ENCODE measurements at places on chromosomes 3 and 15. TPM values are rescaled to one million over a fixed set of nuclear protein-coding genes. Genes with fewer than 3 reads are reported as not detected.

- no peak for DNase-seq
Observed at GRCh38 chr3:171835613-171836012, 7.5 kb upstream of the TMEM212 start.

GRCh38 chr3:57709559-57709958 lies 16.7 kb upstream of the DENND6A start:
- no peak for DNase-seq

DNA sequence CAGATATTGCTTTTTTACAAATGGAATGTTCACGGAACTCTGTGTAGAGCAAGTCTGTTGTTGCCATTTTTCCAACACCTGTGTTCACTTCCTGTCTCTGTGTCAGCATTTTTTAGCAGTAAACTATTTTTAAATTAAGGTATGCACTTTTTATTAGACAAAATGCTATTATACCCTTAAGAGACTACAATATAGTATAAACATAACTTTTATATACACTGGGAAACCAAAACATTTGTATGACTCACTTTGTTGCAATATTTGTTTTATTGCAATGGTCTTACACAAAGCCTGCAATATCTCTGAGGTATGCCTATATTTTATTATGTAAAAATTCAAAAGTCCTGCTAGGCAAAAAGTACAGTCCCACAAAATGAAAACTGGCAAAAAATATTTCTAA lies 39.8 kb upstream of the FGF7 start:
- no peak for DNase-seq

DNA sequence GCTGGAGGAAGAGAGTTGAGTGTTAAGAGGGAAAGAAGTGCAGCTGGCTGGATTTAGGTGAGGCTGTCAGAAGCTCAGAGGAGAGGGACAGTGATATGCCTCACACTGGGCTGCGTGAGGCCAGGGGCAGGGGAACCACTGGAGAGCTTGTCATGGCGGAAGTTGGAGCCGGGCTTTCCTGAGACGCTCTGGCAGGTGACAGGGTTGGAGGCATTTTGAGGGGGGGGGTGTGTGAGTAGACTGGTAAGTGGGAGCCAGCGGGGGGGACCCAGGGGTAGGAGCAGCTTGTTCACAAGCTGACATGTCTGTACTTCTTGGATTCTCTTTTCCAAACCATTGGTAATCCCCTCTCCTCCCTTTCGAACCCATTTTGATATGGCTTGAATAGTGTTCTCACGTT lies 331.5 kb upstream of the RGMA start:
- DNase-seq, result no peak

DNA sequence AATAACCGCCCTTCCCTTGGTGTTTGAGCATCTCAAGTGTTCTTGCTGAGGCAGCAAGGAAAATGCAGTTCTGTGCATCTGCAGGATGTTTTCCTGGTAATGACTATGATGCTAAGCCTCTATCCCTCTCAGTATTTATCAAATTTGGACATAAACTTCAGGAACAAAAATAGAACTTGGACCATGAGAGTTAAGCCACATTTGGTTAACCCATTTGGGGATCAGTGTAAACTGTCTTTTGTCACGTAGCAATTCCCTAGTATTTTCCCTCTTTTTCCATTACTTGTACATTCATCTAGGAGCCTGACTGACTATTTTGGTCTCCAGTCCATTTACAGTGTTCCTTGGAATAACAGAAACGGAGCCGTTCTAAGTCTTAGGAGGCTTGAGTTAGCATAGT lies 250.8 kb downstream of the RBMS3 start:
- DNase-seq, result no peak

DNA sequence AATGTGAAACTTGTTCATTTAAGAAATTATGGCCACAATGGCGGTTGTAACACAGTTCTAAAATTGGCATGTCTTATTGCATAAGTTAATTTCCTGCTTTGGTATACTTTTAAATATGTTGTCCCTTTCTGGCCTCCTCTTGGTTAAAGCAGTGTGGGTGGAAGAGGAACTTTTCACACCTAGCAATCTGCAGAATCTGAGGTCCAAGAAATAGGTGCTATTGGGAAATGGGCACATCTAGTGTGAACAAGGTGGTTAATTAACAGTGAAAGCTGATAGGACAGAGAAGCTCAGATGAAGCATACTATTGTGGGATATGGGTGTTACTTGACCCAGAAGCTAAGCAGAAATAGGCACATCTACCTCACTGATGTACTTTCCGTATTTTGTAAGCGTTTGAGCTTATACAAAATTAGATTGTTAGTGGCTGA lies 10.6 kb downstream of the CMC1 start:
- DNase-seq, result no peak

GRCh38 chr3:37210230-37210629 lies 35.8 kb upstream of the LRRFIP2 start:
- DNase-seq, result no peak

DNA sequence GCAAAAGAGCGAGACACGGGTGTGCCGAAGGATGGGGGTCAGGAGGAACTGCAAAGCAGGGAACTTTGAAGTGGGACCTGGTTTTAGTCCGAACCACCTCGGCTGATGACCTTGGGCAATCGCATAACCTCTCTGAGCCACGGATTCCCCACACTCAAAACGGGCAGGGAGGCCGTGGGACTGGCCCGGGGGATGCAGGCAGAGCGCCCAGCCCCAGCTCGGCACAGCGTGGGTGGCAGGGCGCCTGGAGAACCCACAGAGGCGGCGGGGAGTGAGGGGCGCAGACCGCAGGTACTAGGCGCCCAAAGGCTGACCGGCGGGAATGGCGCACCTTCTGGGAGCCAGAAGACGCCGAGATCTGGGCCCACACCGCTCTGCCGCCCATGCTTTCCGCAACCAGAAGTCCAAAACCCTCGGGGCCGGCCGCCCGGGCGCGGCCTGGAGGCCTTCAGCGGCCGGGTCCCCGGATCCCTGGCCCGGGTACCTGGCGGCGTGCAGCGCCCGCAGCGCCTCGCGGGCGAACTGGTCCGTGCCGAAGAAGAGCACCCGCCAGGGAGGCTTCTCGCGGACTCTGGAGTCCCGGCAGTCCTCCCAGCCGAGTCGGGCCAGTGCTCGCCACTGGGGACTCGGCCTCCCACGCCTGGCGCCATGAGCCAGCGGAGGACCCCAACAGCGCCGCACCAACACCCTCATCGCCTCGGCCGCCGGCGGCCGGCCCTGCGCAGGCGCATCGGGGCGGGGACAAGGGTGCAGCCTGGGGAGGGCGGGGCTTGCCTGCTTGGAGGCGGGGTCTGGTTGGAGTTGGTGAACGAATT lies at the start of gene MTFMT:
Gene MTFMT (minus strand): TSS at position 719 of the 815 bp plus-strand sequence. CDS start 26 bp downstream, at position 693.
- peak; percentile 96 for DNase-seq

- DNase-seq, result no peak
Observed at GRCh38 chr3:184096811-184097383, at the start of gene HTR3E. TSS of gene HTR3E (plus strand) at chr3:184097064. CDS start at chr3:184097530, 466 bp downstream.

DNA sequence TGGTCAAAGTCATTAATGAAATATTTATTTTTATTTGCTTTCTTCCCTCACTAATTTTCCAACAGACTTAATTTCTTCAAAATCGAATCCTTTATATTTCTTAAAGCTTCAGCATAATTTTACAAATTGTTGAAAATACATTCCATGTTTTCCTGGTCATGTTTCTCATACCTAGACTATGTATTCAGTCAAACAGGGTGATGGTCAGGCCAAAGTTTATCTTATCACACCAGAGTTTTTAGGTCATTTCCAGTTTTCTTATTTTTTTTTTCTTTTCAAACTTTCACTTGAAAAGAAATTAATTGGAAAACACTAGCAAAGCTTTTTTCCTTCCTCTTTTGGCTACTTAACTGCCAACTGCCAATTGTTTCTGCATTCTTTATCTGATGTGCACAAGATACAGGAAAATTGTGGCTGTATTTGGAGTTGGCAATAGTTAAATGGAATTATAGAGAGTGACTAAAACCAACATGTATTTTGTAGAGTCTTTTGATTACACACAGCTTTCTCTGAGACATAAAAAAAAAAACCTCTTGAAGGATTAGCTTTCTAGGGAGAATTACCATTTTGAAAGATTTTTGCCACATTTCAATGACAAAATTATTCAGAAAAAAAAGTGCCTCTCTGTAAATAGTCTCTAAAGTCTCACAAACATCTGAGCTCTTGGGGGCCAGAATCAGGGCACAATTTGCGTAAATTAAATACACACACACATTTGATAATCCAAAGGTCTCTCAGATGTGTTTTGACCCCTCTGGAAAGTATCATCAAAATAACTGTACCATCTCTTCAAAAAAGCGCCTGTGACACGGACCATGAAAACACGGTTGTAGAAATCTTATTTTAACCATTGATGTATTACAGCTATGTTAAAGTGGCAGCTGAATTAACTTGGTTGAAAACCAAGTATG lies 603.2 kb upstream of the KCNMB2 start:
- DNase-seq, result no peak

DNA sequence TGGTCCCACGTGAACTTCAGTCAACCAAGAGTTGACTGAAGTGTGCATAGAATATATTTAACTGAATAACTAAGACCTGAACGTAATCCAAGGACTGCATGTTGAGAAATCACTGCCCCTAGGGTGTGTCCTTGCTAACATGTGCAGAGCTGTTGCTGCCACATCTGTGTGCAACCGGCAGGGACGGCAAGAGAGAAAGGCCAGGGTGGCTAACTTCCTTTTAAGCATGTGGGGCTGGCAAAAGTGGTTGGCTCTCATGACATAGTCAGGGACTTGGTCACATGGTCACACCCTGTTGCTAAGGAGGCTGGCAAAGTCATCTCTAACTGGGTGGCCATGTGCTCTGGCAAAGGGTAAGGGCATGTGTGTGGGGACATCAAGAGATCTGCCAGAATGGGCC lies 52.4 kb downstream of the GASK1A start:
- DNase-seq, result no peak

- DNase-seq, result no peak
Observed at GRCh38 chr15:71634820-71635560, 175.4 kb upstream of the NR2E3 start.

GRCh38 chr3:186824430-186825139 lies 17.9 kb upstream of the ADIPOQ start:
- no peak for DNase-seq

GRCh38 chr3:157861076-157861765 lies 245.0 kb downstream of the SHOX2 start:
- DNase-seq, result no peak

STX19 gene
- not detected for total RNA-seq

- no peak for DNase-seq
Observed at GRCh38 chr3:176916777-176917176, 280.5 kb downstream of the TBL1XR1 start.

Measured in liver (tissue), 10 donors.